ENCODE measurements at places on chromosomes 2 and 18.

DNA sequence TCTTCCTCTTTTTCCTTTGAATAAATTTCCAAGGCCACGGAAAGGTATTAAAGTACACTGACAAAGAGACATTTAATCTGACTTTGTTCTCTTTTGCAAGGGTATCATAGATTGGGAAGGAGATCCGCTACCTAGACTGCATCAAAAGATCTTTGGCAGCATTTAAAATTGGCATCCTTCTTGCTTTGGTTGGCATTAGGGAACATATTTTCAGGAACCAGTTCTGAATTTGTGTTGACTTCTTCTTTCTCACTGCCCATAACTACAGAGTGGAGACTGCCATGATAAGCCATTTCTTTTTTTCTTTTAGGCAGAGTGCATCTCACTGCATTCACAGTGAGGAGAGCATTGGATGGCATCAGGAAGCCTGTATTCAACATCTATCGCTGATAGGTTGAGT, 83.4 kb downstream of the DOCK10 start:
- DNase-seq: no peak

GRCh38 chr2:241982706-241983570, 113.4 kb downstream of the RTP5 start:
- DNase-seq: no peak

GRCh38 chr2:42085706-42086487, 38.1 kb downstream of the PKDCC start:
- DNase-seq: no peak

GRCh38 chr2:219603771-219604170, 6.1 kb downstream of the STK11IP start:
- DNase-seq: no peak

GRCh38 chr2:96144481-96145035, 682 bp downstream of the DUSP2 start:
- no peak for DNase-seq

DNA sequence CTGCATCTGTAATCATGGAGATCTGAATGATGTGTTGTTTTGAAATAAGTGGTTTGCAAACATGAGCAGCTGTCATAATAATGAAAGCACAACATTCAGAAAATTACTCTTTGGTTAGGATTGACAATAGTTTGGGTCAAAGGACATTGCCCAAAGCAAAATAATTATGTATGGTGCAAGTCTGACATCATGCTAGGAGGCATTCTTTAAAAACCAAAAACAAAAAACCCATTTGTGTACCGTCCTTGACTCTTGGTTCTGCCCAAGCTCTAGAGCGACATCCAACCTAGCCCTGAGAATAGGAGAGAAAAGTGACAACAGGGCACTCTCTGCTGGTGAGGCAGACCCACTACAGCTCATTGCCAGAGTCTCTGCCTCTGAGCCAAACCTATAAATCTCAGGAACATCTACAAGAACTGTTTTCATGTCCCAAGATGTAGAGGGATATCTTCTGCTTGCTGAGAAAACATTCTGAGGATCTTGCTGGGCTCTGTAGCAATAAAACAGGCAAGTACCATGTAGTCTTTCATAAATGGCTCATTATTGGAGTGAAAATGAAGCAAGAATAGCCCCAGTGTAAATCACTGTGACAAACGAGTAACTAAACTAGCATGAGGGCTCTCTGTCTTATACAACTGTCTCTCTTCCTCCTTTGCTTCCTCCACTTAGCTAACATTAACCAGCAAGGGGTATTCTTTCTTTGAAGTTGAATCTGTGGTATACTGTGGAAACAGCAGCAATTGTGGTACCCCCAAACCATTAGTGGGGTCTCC, 266.8 kb upstream of the CXCR4 start:
- peak; percentile 31 for DNase-seq

- DNase-seq: no peak
Measured at GRCh38 chr2:236612737-236613136, 43.1 kb downstream of the ACKR3 start.

Data from stimulated activated CD4-positive, alpha-beta T cell treated with anti-CD3 and anti-CD28 coated beads, Interleukin-4, amount 100 ng/mL, for 48 hours (primary cell).